Fibroblast of skin of back (primary cell): ENCODE measurements at places on chromosomes 1 and 21.

DNA sequence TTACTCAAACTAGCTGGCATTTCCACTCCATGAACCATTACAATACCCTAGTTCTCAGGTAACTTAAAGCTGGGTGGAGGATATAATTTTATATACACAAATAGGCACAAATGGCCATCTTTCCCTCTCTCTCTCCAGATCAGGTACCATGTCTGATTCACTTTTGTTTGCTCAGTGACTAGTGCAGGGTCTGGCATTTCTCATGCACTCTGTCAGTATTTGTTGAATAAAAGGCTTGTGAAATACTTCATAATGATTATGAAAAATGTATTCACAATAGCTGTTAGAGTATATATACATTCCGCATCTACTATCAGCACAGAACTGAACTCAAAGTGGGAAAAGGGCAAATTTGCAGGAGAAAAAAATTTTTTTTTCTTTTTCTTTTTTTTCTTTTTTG is 510.2 kb upstream of the USP24 start:
- peak; percentile 79 for DNase-seq

DNA sequence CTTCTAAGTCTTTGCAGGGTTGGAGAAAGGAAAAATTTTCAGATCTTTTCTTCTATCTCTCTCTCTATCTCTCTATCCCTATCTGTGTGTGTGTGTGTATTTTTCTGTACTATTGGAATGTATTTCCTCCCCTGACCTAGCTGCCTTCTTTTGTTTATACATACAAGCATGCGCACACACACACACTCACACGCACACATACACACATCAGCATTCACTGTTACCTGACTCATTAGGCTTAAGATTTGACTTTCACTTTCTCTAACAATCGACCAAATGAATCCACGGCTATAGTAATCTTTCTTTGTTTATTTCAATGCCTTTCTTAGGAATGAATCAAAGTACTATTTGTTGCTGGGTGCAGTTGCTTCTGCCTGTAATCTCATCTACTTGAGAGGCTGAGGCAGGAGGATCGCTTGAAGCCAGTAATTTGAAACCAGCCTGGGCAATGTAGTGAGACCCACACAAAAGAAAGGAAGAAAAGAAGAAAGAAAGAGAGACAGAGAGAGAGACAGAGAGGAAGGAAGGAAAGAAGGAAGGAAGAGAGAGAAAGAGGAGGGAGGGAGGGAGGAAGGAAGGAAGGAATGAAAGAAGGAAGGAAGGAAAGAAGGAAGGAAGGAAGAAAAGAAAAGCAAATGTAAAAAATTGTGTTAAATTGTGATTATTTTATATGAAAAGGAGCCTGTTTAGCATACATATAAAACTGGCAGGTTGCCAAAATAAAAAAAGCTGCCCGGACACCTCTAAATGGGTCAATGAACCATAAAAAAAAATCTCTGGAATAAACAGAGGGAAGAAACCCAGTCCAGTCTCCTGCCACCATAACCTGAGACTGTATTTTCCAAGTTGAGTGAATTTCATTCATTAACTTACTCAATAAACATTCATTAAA is 206.8 kb downstream of the ZNF326 start:
- no peak for DNase-seq

GRCh38 chr1:232927830-232928505 is 22.4 kb upstream of the NTPCR start:
- no peak for DNase-seq

DNA sequence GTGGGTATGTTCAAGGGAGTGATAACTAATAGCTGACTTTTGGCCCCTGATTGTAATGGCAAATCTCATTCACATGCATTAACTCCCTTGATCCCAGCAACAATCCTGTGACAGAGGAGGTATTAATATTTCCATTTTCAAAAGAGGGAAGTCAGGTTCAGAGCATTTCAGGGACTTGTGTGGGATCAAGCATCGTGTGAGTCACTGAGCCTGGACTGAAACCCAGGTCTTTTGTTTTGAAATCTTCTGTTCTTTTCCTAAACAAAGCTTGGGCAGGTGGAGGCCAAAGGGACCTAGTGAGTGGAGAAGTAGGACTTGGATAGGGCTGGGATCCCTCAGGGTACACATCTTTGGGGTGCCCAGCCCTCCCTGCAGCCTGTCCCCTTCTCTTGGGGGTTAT is 37.9 kb downstream of the ETNK2 start:
- no peak for DNase-seq

DNA sequence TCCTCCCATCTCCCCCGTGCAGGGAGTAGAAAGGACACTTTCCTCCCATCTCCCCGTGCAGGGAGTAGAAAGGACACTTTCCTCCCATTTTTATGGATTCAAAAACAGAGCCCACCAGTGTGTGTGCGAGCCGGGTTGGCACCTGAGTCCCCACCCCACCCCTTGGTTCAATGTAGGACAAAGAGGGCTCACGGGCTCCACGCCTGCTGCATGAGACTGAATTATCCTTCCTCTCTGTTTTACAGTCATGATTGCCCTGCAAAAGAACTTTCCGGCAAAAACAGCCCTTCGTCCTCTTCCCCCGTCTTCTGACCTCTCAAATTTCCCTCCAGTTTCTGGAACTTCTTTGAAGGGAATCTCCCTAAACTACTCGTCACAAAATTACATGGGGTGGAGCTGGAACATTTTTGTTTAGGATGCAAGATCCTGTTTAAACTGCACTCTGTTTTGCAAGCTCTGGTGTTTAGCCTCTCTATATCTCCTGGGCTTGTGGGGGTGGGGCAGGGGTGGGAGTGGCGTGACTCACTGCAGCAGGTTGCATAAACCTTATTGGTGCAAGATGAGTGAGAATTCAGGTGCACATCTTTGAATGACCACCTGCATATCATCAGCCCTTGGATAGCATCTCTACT is 99.8 kb downstream of the PSMG1 start:
- DNase-seq, result no peak

DNA sequence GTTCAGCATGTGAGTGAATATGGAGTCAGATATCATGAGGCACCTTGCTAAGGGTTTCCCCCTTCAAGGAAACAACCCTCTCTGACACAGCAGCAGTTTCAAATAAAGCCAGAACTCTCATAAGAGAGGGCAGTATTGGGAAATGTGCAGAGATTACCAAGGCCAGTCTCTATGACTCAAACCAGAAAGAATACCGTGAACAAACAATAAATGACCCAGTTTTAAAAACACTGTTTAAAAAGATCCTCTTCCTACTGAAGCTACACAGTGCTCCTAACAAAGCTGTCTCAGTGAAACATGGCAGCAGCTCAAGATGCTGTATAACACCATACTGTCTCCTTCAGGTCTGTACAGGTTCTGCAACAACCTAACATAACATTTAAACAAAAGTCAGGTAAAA is 102.6 kb downstream of the KIAA0319L start:
- peak; percentile 8 for DNase-seq

DNA sequence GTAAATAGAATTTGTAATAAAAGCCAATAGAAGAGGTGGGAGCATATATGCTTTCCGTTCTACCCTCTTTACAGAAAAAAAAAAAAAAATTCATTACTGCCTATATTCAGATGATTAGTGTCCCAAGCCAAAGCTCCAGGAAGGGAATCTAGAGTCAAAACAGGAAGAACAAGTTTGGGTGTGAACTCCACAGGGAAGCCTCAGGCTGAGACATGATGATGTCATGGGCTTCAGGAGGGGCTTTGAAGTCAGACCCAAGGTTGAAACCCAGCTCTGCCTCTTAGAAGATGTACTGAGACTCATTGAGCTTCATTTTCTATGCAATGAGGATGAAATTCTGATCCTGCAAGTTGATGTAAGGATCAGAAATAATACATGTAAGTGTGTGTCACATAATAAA is 250.0 kb upstream of the ADGRL2 start:
- peak; percentile 13 for DNase-seq

DNA sequence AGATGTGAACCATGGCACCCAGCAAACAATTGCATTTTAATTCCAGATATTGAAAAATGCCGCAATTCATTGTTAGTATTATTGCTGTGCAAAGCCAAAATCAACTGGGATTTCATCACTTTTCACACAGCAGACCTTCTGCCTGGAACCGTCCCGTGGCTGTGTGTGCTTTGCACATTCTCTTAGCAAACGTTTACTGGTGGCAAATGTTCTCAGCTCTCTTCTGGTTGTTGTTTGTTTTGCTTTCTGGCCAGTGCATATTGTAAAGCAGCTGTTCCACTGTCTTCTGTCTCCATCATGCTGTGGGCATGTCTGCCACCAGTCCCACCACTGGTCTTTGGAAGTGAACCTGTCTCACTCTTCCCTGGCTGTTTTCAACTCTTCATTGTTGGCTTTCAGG is 19.8 kb upstream of the TTLL10 start:
- no peak for DNase-seq

GRCh38 chr1:95703046-95703445 is 469.0 kb downstream of the RWDD3 start:
- no peak for DNase-seq

GRCh38 chr1:11793819-11794218 is 11.9 kb downstream of the MTHFR start:
- DNase-seq, result no peak

- DNase-seq, result peak; percentile 30
These were observed 44.0 kb downstream of the TRIM62 start for GRCh38 chr1:33137800-33138199.

- no peak for DNase-seq
These were observed 22.5 kb downstream of the ERRFI1 start for GRCh38 chr1:8003438-8004112.
